ENCODE measurements at places on chromosomes 5 and 9. TPM values are rescaled to one million over a fixed set of nuclear protein-coding genes. Genes with fewer than 3 reads are reported as not detected.

The IL5 gene
- not detected for total RNA-seq

The COL15A1 gene
- not detected for total RNA-seq

The PIK3R1 gene
- total RNA-seq: 13.9 TPM

The TRAF2 gene
- 22.4 TPM for total RNA-seq

The ELOVL7 gene
- 7.2 TPM for total RNA-seq

The CENPP gene
- 7.4 TPM for total RNA-seq

The LEAP2 gene
- total RNA-seq: 0.71 TPM

The IFNK gene
- 72.0 TPM for total RNA-seq

The TMC1 gene
- total RNA-seq: not detected

GRCh38 chr5:57887851-57888621 lies 405.4 kb upstream of the ACTBL2 start:
- DNase-seq: peak; percentile 76

DNA sequence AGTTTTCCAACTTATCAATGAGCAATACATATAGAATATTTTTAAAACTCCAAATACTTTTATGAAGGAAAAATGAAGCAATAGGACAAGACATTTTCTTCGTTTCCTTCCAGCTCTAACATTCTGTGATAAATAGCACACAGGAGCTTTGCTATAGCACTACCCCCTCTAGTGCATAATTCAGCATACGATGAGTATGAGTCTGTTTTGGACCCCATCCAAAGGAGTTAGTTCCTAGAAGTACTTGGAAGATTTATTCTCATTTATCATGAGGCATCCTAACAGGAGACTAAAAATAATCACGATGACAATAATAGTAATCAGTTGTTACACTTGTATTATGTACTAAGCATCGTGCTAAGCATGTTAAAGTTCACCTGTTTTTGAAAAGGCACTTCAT lies 1061.3 kb upstream of the DMAC1 start:
- no peak for DNase-seq

DNA sequence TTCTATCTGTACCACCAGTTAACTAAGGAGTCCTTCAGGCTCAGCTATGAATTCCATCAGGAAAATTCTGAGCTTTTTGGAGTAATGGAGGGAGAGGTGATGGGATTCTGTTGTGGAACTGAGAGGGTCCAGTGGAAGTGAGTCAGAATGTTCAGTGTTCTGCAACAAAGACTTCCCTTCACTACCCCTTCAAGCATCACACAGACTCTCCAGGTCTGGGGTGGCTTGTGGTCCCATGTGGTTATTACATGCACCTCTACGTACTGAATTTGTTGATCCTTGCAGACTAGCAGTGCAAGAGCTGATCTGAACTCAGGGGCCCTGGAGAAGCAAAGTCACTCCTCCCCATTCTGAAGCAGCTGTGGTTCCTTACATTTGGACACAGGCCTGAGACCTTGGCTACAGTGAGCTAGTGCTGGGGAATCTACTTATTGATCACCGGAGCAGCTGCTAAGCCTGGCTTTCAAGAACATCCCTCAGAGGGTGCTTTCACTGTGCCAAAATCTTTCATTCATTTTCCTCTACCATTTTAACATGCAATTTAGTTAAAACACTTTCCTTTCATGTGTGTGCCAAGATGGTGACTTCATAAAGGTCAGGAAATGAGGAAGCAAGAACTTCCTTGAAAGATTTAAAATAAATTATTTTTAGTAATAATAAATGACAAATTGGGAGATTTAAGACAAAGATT lies 75.0 kb upstream of the TNC start:
- no peak for DNase-seq

- peak; percentile 99 for DNase-seq
These were observed 34.9 kb upstream of the FGF1 start for GRCh38 chr5:142720641-142721271.

GRCh38 chr9:94303321-94303720 lies 25.1 kb downstream of the NUTM2F start:
- no peak for DNase-seq

DNA sequence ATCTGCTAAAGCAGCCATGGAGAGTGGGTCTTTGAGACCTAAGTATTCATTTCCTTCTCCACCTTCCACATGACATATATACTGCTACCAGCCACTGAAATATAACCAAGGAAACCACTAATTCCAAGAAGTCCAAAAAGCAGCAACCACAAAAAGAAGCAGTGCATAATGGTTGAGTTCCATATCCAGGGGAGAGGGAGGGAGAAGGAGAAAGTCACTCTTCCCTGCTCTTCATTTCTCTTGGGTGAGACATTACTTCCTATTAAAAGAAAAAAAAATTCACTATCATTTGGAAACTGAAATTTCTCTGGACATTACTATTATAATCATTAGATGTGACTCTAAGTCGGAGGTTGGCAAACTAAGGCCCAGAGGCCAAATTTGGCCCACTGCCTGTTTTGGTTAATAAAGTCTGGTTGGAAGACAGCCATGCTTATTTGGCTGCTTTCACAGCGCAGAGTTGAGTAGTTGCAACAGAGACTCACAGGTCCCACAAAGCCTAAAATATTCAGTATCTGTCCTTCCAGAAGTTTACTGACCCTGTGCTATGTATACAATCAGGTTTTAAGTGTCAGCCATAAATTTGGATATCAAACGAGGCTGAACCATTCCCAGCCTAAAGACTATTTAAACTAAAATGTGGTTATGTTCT lies 168.6 kb downstream of the MPDZ start:
- DNase-seq: no peak

GRCh38 chr9:131774636-131775035 lies 34.8 kb upstream of the RAPGEF1 start:
- no peak for DNase-seq

DNA sequence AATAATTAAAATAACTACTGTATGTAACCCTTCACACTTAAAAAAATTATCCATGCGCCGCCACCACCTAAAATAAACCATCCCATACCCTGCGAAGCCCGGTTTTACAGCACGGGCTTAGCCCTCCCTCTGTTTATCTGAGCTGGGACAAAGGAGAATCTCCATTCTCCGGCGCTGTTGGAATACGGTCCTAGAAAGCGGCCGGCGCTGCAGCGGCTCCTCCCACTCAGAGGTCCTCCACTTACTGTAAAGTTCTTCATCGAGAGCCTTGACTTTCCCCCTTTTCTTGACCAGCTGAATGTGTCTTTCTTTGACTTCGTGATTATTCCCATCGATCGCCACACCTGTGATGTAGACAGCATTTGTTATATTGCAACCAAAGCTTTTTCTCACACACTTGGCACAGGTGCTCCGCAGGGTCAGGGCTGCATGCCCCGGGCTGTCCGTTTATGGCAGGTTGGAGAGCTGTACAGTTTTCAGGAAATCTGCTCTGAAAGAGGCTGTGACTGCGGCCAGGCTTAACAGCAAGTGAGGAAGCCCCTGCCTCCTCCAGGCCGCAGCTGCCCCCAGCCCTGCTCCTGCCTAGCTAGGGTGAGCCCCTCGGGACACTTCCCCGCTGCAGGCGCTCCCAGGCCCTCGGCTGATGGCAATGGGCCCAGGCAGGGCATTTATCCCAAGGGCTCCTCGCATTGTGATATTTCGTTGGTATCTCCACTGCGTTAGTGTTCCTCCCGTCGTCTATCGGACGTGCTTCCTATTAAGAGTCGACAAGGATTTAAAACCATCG lies 16.7 kb downstream of the GFPT2 start:
- DNase-seq: no peak

- DNase-seq: no peak
These were observed 88.0 kb downstream of the SEMA6A start for GRCh38 chr5:116486588-116486987.

- DNase-seq: no peak
These were observed 10.5 kb upstream of the SCGB3A1 start for GRCh38 chr5:180601591-180602480.

DNA sequence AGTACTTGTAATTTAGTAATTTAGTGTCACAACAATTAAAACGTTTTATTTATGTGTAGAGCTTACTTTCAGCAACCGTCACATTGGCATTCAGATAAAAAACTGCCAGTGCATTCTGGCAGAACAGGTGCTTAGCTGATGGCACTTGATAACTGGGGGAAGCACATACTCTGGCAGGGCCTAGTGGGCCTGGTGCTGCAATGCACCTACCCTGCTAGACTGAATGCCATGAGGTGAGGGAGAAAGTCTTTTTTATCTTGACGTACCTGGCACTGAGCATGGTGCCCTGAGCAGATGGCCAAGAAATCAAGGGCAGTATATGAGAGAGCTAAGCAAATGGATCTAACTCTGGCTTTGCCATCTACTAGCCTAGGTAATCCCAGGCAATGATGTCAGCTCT lies 280.6 kb upstream of the EFNA5 start:
- no peak for DNase-seq

DNA sequence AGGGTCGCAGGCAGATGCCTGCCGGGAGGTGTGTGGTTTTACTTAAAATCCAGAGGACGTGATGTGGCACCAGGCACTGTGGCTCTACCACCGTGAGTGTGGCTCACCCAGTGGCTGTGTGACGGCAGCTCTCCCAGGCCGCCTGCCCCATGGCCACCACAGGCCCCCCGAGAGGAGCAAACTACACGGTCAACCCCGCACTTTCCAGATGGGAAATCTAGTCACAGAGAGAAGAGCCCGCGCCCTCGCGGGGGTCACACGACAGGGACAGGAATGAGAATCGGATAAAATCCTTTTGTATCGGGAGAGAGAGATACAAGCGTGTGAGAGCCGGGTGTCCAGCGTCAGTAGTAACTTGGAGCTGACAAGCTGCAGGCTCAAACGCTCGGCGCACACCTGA lies 24.4 kb downstream of the TERT start:
- DNase-seq: no peak

- no peak for DNase-seq
These were observed 20.9 kb upstream of the DUSP1 start for GRCh38 chr5:172791726-172792445.

DNA sequence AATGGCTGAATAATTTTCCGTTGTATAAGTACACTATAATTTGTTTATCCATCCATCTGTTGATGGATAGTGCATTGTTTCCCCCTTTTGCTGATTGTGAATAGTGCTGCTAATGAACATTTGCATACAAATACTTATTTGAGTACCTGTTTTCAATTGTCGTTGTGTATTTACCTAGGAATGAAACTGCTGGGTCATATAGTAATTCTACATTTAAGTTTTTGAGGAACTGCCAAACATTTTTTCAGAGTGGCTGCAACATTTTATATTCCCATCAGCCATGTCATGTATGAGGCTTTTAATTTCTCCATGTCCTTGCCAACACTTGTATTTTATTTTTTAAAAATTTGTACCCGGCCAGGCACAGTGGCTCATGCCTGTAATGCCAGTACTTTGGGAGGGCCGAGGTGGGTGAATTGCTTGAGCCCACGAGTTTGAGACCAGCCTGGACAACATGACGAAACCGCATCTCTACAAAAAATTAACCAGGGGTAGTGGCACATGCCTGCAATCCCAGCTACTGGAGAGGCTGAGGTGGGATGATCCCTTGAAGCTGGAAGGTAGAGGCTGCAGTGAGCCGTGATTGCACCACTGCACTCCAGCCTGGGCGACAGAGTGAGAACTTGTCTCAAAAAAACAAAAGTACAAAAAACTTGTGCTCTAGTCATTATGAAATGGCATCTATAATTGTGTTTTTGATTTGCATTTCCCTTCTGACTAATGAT lies 2.2 kb upstream of the ANXA6 start:
- DNase-seq: no peak

GRCh38 chr5:177494346-177495195 lies 2.8 kb downstream of the PDLIM7 start:
- DNase-seq: peak; percentile 63

GRCh38 chr9:115443890-115444289 lies 325.9 kb upstream of the TNC start:
- no peak for DNase-seq

- no peak for DNase-seq
These were observed 2.5 kb upstream of the SLC25A48 start for GRCh38 chr5:135831851-135832555.

DNA sequence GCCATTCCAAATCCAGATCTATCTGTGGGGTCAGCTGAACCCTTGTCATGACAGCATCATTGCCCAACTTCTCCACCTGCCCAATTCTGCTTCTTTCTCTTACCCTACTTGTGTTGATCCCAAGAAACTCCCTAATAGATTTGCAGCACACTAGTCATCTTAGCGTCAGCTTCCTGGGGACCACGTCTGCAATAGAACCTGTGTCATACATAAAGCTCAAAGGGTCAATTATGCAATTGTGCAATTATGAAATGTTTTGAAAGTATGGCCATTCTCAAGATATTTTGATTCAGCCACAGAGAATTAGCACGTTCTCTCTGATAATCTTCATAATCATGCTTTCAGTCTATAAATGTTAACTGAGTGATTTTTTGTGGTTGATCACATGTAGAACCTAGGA lies 87.4 kb upstream of the PAPPA start:
- DNase-seq: no peak

- no peak for DNase-seq
These were observed 34.4 kb upstream of the SLC6A3 start for GRCh38 chr5:1479581-1480188.

GRCh38 chr5:136308212-136308795 lies 57.0 kb downstream of the TRPC7 start:
- DNase-seq: no peak

DNA sequence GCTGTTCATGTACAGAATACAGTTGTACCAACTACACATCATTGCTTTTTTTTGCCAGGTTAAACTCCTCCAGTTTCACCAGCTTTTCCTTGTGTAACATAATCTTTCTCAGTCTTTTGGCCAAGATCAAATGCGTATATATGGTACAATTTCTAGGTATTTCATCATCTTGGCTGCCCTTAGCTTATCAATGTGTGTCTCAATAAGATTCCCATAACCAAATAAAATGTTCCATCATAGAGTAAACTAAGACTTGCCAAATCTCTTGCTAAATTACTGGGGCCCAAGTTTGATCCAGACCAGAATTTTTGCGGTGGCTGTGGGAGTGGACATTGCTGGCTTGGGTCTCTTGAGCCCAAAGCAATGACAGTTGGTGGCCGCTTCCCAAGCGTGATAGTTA lies 24.3 kb upstream of the ERBIN start:
- DNase-seq: no peak

GRCh38 chr9:98625728-98626127 lies 83.0 kb downstream of the GABBR2 start:
- DNase-seq: no peak

- DNase-seq: no peak
These were observed 67.5 kb downstream of the SPEF2 start for GRCh38 chr5:35685161-35685560.

- no peak for DNase-seq
These were observed 641.0 kb downstream of the DNAH5 start for GRCh38 chr5:13303445-13303844.

- DNase-seq: no peak
These were observed 652.1 kb downstream of the TLE4 start for GRCh38 chr9:80223897-80224296.

- DNase-seq: no peak
These were observed 10.1 kb upstream of the THG1L start for GRCh38 chr5:157721159-157721558.

- DNase-seq: no peak
These were observed 234.1 kb downstream of the ADAMTS6 start for GRCh38 chr5:65247594-65247993.

- no peak for DNase-seq
These were observed 112.2 kb upstream of the ZNF608 start for GRCh38 chr5:124858612-124859011.

DNA sequence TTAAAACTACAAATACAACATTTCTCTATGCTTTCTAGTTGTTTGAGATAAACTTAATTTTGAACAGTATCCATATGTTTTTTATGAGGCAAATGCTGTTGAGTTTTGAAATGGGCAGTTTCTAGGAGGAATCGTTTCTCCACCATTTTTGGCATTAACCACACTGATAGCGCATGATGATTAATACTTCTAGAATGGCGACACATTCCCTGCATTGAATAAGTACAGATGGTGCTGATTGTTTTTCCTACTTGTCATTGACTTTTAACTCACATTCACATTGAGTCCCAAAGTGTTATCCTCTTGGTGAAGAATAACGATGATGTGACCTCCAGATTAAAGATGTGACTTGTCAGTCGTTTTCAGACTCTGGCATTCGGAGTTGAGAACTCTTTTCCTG lies 6.5 kb upstream of the CCDC192 start:
- no peak for DNase-seq

All from foreskin keratinocyte (primary cell).